ENCODE measurements at places on chromosomes 6 and 20. TPM values are rescaled to one million over a fixed set of nuclear protein-coding genes. Genes with fewer than 3 reads are reported as not detected.

DNA sequence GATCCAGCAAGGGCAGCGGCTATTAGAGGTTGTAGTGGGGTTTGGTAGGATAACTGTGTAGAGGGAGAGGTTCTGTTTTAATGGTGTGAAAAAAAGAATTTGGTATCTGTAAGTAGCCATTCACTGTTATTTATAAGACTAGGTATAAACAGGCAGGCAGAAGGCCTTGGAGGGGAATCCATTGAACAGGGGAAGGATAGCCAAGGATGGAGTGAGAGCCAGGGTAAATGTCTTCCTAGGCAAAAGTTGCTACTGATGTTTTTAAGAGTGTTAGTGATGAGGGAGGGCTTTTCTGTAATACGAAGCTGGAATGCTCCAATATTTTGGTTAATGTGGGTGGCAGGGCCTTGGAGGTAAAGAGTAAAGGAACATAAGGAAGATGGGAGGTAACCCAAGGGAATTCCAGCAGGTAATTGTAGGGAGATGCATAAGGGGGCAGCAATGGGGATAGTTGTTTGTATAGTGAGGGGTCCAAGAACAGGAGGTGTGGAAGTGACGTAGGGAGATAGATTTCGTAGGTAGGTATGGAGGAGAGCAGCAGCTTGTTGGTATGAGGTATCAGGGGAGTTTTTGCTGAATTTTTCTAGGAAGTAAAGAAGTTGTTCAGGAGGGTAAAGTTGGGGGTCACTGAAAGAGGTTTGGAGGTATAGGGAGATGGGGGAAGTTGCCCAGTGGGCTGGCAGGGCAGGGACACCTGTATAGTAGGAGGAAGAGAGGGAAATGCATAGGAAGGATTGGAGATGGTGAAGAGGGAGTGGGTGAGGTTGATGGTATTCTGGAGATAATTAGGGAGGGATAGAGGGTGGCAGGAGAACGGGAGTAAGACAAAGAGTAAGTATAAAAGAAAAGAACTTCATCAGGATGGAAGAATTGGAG is 752.4 kb upstream of the ADGRB3 start:
- no peaks in the 10 kb centered on the region for H3K27me3 ChIP-seq
- no peak overlapping the region for H3K27ac ChIP-seq
- H3K4me1 ChIP-seq: no peaks in the 10 kb centered on the region
- DNase-seq: no peak

DNA sequence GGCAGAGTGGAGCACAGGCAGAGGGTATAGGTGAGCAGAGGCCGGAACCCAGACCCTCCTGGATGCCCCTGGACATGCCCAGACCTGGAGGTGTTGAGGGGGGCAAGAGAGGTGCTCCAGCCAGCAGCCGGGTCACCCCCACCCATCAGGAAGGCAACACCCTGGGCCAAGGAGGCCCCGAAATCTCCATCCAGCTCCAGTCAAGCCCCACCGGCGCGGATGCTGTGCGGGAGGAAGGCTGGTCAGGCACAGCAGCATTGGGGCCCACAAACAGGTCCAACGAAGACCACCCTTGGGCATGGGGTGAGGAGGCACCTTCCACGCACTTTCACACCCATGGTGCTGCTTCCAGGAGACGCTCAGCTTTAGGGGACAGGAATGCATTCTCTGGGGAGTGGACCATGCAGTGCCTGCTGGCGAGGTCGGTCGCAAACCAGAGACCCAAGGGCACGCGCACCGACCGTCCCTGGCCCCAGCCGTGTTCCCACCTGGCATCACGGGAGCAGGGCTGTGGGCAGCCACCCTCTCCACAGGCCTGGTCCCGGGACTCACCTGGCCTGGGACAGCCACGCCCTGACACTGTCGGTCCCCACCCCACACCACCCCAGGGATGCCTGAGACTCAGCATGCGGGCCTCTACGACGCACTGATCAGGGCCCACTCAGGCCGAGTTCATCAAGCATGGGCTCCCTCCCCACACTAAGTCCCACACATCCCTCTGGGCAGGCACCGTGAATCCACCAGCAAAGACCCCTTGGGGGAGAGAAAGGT is 43.6 kb upstream of the ZBP1 start:
- H3K4me3 ChIP-seq: no peak overlapping the region
- H3K27me3 ChIP-seq: no peaks in the 10 kb centered on the region
- H3K4me1 ChIP-seq: no peaks in the 10 kb centered on the region
- no peak overlapping the region for H3K27ac ChIP-seq
- H3K36me3 ChIP-seq: no peaks in the 10 kb centered on the region
- no peak for DNase-seq

- no peak overlapping the region for H3K27ac ChIP-seq
- no peaks in the 10 kb centered on the region for H3K27me3 ChIP-seq
- no peaks in the 10 kb centered on the region for H3K4me1 ChIP-seq
- H3K36me3 ChIP-seq: no peaks in the 10 kb centered on the region
These were observed 75.5 kb downstream of the CD164 start for GRCh38 chr6:109306733-109307132.

GRCh38 chr20:2749343-2749950 is 51.0 kb downstream of the CPXM1 start:
- H3K4me1 ChIP-seq: peaks cover 35% of the 10 kb centered on the region
- no peaks in the 10 kb centered on the region for H3K27me3 ChIP-seq
- H3K4me3 ChIP-seq: no peak overlapping the region
- no peaks in the 10 kb centered on the region for H3K36me3 ChIP-seq

GRCh38 chr6:14094721-14095120 is 22.9 kb upstream of the CD83 start:
- H3K4me3 ChIP-seq: no peak overlapping the region
- no peak for DNase-seq
- no peaks in the 10 kb centered on the region for H3K27me3 ChIP-seq
- no peaks in the 10 kb centered on the region for H3K36me3 ChIP-seq
- peaks cover 7% of the 10 kb centered on the region for H3K4me1 ChIP-seq

DNA sequence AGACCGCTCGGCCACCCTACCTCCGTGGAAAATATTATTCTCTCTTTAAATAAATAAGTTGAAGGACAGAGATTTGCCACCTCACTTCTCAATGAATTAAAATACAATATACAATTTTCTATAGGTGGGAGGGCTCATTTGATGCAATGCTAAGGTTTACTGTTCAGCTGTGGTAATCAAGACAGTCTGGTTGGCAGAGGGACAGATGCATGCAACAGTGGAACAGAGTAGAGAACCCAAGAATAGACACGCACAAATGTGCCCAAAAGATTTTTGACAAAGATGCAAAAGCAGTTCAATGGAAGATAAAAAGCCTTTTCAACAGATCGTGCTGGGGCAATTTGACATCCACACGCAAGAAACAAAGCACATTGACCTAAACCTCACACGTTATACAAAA is 145.2 kb downstream of the CEBPB start:
- H3K4me1 ChIP-seq: peaks cover 31% of the 10 kb centered on the region

- peaks cover 22% of the 10 kb centered on the region for H3K27me3 ChIP-seq
- DNase-seq: no peak
- H3K36me3 ChIP-seq: no peaks in the 10 kb centered on the region
These were observed 3.2 kb downstream of the GPR63 start for GRCh38 chr6:96834070-96834469.

DNA sequence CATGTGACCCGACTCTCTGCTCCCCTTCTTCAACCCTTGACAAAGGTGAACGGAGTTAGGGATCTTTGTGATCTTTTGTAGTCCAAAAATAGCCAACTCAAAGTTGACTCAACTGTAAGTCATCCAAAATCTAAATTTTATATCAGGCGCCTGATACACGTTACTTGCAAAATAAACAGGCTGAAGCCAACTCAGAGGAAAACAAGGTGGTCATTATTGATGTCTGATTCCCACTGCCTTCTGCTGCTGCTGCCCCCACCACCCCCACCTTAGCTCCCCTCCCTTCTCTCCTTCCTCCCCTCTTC is 13.2 kb upstream of the RNF8 start:
- DNase-seq: no peak
- H3K4me3 ChIP-seq: no peak overlapping the region
- no peak overlapping the region for H3K27ac ChIP-seq
- H3K36me3 ChIP-seq: no peaks in the 10 kb centered on the region

- no peak for DNase-seq
- no peak overlapping the region for H3K4me3 ChIP-seq
- H3K36me3 ChIP-seq: no peaks in the 10 kb centered on the region
These were observed 10.3 kb downstream of the PDE10A start for GRCh38 chr6:165652766-165653165.

GRCh38 chr6:107849325-107849724 is 25.2 kb upstream of the SCML4 start:
- no peaks in the 10 kb centered on the region for H3K36me3 ChIP-seq
- DNase-seq: no peak
- H3K27me3 ChIP-seq: no peaks in the 10 kb centered on the region

GRCh38 chr20:23072892-23073586 is 13.1 kb downstream of the CD93 start:
- no peaks in the 10 kb centered on the region for H3K4me1 ChIP-seq
- no peaks in the 10 kb centered on the region for H3K27me3 ChIP-seq
- no peak overlapping the region for H3K4me3 ChIP-seq
- no peak overlapping the region for H3K27ac ChIP-seq
- no peaks in the 10 kb centered on the region for H3K36me3 ChIP-seq

- no peaks in the 10 kb centered on the region for H3K27me3 ChIP-seq
- DNase-seq: no peak
- no peak overlapping the region for H3K4me3 ChIP-seq
- H3K36me3 ChIP-seq: no peaks in the 10 kb centered on the region
- H3K27ac ChIP-seq: no peak overlapping the region
- H3K4me1 ChIP-seq: no peaks in the 10 kb centered on the region
These were observed 217.5 kb upstream of the THEMIS start for GRCh38 chr6:128118401-128118800.

DNA sequence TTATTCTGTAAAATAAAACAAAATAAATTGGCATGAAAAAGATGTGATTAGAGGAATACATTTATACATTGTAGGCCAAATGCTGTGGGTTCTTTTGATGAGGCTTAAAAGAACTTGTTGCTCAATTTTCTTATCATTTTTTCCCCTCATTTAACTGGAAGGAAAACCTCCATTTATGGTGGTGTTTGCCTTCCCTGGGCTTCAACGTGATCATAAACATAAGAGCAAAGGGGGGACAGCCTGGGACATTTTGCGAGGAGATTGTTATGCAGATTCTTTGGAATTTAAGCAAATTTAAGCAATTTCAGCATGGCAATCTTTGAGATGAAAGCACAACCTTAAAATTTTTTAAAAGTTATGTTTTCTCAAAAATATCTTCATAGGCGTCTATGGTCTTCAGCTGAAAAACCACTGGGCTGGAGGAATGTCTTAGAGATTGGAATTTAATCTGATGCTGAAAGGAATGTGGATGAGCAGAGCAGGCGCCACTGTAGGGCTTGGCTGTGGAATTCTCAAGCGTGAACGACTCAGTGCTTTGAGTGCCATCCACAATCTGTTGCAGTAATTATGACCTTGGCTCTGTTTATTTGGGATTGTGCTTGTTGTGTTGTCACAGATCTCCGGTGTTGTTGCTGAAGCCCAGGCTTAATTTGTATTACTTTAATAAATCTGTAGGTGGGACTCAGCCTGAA is 149.4 kb upstream of the MLIP start:
- H3K27me3 ChIP-seq: peaks cover 4% of the 10 kb centered on the region
- no peaks in the 10 kb centered on the region for H3K4me1 ChIP-seq
- no peak for DNase-seq
- H3K27ac ChIP-seq: no peak overlapping the region
- H3K4me3 ChIP-seq: no peak overlapping the region

GRCh38 chr6:30742316-30743098 is at the start of gene FLOT1:
FLOT1 (minus strand) TSS chr6:30742687; CDS start chr6:30742189, 498 bp downstream.
- DNase-seq: peak; percentile 52
- peaks cover 25% of the 10 kb centered on the region for H3K36me3 ChIP-seq
- peak within 1 kb of the TSS; percentile 85 for H3K4me3 ChIP-seq
- H3K27me3 ChIP-seq: no peaks in the 10 kb centered on the region

- H3K4me1 ChIP-seq: peaks cover 5% of the 10 kb centered on the region
- H3K36me3 ChIP-seq: no peaks in the 10 kb centered on the region
- no peak overlapping the region for H3K27ac ChIP-seq
- DNase-seq: no peak
- no peak overlapping the region for H3K4me3 ChIP-seq
- H3K27me3 ChIP-seq: no peaks in the 10 kb centered on the region
These were observed 68.9 kb upstream of the SCGN start for GRCh38 chr6:25583099-25583498.

DNA sequence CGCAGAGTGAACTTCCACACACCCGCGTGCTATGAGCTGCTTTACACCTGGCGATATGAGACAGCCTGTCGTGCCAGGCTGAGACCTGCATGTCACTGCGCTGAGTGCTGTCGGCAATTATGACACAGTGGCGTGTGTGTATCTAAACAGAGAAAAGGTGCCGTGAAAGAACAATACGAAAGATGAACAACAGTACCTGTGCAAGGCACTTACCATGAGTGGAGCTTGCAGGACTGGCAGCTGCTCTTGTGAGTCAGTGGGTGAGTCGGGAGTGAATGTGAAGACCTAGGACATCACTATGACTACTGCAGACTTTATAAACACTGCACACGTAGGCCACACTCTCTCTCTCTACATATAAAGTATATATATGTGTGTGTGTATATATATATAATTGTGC is 68.5 kb upstream of the DUSP22 start:
- no peaks in the 10 kb centered on the region for H3K36me3 ChIP-seq
- no peak overlapping the region for H3K4me3 ChIP-seq
- H3K27me3 ChIP-seq: no peaks in the 10 kb centered on the region

DNA sequence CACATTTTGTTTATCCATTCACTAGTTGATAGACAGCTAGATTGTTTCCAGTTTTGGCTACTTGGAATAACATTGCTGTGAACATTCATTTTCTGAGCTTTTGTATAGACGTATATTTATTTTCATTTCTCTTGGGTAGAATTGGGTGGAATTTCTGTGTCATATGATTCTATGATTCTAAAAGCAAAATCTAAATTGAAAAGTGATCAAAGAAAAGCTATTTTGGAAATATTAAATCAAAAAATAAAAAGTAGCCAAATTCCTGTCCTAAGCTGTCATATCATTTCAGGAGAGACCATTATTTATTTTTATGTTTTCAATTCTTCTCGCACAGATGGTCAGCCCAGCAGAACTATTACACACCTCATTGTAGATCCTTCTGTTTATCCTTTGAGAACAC is 229.2 kb downstream of the COL12A1 start:
- H3K4me1 ChIP-seq: no peaks in the 10 kb centered on the region
- H3K36me3 ChIP-seq: no peaks in the 10 kb centered on the region
- no peaks in the 10 kb centered on the region for H3K27me3 ChIP-seq
- no peak overlapping the region for H3K4me3 ChIP-seq
- DNase-seq: no peak
- no peak overlapping the region for H3K27ac ChIP-seq

Gene CST7
- 4.4 TPM for total RNA-seq

Gene KIF25
- total RNA-seq: not detected

Gene SUMO4
- 8.6 TPM for total RNA-seq

Gene ZNF831
- 24.9 TPM for total RNA-seq

Gene C6orf118
- total RNA-seq: not detected

Gene SLC22A23
- total RNA-seq: 13.6 TPM

Gene TMEM244
- not detected for total RNA-seq

Gene MAPK14
- total RNA-seq: 42.8 TPM

Gene RCAN2
- total RNA-seq: not detected

All from CD4-positive, alpha-beta T cell (primary cell).